Cerebellar nuclear complex (tissue), 1 donor: ENCODE measurements at places on chromosomes 6 and 20.

GRCh38 chr6:40509716-40510260 is 77.4 kb downstream of the LRFN2 start:
- DNase-seq: no peak

DNA sequence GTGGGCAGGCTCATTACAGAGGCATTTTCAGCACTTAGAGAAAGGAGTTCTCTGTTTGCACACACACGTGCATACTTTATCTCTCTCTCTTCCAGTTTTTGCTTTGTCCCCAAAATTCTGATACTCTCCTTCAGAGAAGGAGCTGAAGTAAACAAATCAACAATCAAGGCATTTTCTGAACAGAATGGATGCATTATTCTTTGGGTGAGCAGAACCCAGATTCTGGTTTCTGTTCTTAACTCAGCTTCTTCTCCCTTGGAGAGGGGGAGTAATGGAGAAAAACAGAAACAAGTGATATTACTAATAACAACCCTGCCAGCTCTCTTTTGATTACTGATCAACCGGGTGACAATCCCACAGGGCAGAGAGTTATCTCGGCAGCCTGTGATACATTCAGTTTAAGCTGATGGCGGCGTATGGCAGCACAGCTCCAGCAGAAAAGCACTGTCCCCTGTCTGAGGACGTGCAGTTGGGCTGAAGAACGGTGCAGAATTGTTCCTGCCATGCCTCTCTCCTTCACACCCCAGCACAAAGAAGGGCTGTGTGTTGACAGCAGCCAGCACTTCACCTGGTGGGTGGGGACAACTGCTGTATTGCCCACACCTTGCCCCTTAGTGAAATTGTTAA is 47.3 kb upstream of the SASH1 start:
- no peak for DNase-seq

DNA sequence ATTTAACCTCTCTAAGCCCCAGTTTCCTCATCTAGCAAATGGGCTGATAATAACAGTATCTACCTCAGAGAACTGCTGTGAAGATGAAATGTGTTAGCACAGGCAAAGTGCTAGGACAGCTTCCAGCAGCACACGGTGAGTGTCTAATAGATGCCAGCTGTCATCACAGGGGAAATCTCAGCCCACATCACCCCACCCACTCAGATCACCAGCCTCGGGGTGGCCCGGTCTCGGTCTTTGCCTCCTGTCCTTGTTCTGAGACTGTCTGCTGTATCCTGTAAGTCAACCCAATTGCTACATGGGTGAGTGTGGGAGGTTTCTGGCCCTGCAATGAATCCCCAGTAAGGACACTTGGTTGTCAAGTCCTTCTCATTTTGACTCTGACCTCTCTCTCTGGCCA is 99.5 kb upstream of the ZNFX1 start:
- no peak for DNase-seq

DNA sequence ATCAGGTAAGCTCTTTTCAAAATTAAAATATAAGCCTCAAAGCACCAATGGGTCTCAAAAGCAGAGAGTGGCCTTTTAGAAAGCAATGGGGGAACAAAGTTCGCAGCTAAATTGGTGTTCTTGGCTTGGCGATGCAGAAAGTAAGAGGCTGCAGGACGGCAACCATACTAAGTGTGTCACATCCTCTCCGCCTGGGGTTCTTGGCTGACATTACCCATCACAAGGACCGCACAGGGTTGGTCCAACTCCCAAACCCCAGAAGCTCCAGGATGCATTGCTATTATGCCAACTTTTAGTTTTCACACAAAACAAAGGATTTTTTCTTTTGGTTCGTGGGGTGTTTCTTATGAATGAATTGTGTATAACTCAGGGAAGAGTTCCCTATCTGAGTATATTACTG is 124.8 kb downstream of the PRKN start:
- DNase-seq: no peak

DNA sequence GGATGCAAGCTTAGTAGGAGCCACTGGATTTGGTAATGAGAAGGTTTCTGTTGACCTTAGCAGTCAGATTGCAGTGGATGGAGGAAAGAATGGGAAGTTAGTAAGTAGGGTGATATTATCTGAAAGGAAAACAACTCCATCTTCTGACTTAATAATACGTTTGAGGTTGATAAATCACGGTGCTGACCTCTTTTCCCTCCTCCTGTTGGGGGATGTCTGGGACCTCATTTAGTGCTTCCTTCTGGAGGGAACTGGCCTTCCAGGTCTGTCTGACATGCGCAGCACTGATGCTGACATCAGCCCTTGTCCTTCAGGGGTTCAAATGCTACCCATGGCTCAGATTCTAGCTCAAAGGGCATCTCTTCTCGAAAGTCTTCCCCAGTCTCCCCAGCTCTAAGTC is 48.2 kb upstream of the AKAP12 start:
- DNase-seq: no peak

DNA sequence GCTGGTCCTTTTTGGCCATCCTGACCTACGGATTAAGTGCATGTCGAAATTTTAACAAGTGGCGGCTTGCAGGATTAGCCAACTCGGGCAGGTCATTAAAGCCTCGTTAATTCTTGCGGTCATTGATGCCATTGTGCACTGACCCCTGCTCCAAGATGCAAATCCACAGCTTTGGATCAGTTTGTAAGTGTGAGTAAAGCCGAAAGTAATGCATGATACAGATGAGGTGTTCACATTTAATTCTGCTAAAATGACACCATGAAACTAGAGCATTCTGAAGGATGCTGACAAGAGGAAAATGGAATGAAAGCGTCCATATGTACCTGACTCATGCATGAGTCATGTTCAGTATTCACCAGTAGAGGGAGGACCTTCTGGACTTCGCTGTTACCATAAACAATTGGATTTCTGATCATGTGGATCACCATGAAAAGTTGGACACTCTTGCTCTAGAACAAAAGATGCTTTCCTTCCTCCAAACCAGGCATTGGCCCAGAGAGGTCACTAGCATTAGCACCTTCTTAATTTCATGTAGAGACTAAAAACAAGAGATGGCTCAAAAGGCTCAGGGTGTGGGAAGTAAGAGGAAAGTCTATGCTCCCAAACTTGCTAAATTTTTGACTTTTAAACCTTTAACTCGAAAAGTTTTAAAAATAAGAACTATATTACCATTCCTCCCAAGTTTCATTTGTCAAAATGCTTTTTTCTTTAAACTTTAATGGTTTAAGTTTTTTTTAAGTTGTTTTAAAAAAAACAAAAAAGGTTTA is 48.0 kb downstream of the MUC22 start:
- no peak for DNase-seq
